ENCODE measurements at places on chromosomes 11 and 22.

DNA sequence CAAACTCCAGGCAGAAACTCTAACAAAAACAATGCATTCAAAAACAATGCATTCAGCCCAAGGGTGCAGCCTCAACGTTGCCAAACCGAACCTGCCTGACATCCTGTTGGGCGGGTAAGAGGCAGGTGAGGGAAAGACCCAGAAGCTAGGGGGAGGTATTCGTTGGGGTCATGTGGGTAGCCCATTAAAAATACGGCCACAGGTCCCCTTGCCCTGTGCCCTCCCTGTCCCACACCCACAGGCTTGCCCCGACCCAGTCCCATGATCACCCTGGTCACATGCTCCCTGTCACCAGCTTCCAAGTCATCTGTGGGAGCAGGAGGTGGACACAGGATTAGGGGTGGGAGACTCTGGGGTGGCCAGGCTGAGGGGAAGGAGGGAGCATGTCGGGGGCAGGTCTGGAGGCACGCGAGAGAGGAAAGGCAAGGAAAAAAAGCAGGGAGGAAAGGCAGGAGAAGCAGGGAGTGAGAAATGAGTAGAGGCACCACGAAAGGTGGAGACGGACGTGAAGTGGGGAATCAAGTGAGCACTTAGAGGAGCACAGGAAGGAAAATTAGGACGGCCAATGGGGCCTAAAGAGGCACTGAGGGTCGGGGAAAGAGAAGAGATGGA, 683 bp downstream of the PLA2G6 start:
- peak; percentile 67 for DNase-seq

DNA sequence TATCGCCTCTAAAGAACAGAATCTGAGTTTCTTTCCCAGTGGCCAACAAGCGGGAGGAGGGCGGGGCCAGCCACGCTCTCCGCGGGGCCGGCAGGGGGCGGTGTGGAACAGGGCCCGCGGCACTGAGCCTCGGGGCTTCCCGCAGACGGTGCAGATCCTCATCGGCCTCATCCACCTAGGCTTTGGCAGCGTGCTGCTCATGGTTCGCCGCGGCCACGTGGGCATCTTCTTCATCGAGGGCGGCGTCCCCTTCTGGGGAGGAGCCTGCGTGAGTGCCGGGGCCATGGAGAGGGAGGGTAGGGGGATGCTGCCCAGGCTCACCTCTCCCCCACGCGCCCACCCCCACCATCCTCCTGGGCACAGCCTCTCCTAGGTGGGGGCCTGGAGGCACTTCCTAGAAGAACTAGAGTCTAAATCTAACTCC, 10.7 kb downstream of the MS4A15 start:
- DNase-seq = no peak

GRCh38 chr11:19697721-19698121, 14.9 kb upstream of the NAV2 start:
- no peak for DNase-seq

GRCh38 chr11:115500547-115501501, 3.4 kb downstream of the CADM1 start:
- DNase-seq = no peak

- peak; percentile 22 for DNase-seq
These were observed 115.9 kb downstream of the TRIM29 start for GRCh38 chr11:120021978-120022377.

GRCh38 chr11:73239571-73240189, 21.6 kb downstream of the P2RY2 start:
- no peak for DNase-seq

GRCh38 chr11:133946541-133947318, 10.0 kb downstream of the IGSF9B start:
- no peak for DNase-seq

- peak; percentile 62 for DNase-seq
These were observed 11.5 kb downstream of the CTNND1 start for GRCh38 chr11:57773026-57773598.

- no peak for DNase-seq
These were observed 88.2 kb upstream of the DDI1 start for GRCh38 chr11:103948187-103948763.

DNA sequence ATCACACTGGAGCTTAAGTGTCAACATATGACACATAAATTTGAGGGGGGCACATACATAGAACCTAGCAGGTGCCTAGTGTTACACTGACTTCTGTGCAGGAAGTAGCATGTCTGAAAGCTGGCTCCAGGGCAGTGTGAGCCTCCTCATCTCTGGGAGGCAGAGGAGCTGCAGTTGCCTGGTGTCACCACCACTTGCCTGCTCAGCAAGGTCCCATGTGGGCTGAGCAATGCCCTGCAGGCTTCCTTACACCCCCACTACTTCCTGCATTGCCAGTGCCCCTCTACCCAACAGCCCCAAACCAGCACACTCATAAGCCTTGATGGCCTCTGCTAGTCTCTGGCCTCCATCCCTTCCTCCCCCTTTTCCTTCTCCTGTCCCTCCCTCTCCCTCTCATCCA, 165.8 kb downstream of the BUD13 start:
- peak; percentile 30 for DNase-seq

- DNase-seq = no peak
These were observed 1108.4 kb downstream of the DLG2 start for GRCh38 chr11:84518631-84519183.

GRCh38 chr11:1639102-1639620, 9.6 kb downstream of the KRTAP5-5 start:
- DNase-seq = no peak

DNA sequence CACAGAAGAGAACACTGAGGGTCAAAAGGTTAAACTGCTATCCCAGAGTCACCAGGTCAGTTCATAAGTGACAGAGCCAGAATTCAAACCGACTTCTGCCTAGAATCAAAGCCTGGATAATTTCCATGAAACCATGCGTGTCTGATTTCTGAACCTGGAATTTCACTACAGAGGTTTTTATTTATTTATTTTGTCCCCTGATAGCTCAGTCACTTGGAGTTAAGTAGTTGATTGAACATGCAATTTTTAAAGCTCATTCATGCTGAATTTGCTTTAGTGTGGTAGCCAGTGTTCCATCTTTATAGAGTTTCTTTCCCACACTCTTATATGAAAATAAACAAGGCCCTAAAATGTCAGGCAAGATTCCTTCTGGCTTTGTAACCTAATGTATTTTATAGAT, 93.2 kb downstream of the NAV2 start:
- no peak for DNase-seq

DNA sequence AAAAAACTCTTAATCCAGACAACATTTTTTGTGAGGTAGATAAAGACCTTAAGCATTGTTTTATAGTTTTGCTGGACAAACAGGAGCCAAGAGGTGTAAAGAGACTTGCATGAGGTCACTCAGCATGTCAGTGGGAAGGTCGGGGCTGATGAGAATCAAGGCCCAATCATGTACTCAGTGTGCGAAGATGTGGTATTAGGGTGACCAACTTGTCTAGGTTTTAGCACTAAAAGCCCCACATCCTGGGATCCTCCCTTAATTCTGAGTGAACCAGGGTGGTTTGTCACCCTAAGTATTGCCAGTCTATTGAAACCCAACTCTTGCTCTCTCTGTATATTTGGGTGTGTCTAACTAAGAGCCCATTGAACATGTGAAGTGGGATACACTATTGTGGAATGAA, 19.5 kb upstream of the SORL1-AS1 start:
- no peak for DNase-seq

GRCh38 chr11:70226967-70227366, 23.9 kb downstream of the FADD start:
- peak; percentile 76 for DNase-seq

DNA sequence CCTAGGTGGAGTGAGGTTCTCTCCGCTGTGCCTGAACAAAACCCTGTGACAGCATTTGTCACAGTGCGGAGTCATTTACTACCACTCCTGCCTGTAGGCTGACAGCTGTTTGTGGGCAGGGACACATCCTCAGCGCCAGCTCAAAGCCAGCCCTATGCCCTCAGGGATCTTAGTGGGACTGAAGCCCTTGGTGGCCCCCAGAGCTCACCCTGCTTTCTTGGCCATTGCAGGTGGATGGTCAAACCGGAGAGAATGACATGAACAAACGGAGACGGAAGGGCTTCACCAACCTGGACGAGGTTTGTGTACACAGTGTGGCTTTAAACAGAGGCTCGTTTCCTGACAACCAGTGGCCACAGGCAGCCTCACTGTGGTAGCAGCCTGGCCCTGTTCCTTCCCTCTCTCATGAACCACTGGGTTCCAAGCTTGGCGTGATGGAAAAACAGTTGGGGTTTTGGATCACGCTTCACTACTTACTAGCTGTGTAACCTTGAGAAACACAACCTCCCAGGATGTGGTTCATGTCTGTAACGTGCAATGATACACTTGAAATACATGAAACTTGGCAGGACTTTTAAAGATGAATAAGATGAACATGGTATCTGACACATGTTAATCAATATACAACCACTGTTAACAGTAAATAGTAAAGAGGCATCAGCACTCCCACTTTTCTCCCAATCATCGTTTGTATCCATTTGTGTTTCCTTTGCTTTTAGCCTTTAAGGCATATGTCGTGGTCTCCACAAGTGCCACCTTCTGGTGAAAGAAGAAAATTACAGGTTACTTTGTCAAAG, 125.8 kb downstream of the MICAL2 start:
- no peak for DNase-seq

DNA sequence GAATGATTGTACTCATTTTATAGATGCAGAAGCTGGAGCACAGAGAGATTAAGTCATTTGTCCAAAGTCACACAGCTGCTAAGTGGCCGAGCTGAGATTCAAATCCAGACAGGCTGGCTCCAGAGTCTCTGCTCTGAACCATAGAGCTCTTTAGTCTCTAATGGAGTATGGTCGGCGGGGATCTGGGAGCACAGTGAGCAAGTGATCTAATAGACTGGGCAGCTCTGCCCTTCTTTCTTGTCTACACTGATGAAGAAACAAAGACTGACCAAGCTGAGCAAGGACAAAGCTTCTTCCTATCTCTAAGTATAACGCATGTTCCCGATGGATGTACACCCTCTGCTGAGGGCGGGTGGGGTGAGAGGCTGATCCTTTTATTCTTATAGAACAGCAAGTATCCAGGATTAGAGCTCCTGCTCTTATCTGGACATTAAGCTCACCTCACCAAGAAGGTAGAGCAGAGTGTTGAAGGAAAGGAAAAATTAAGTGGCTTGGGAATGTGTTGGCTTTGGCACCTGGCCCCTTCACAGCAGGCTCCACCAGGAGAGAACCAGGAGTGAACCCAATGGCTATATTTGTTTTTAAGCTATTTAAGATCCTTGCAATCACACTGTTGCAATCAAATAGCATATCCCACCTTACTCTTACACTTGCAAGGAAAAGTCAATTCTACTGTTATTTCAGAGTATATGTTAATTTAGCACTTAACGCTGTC, 68.7 kb downstream of the ETS1 start:
- peak; percentile 61 for DNase-seq

GRCh38 chr22:38927033-38927781, 30.2 kb upstream of the APOBEC3A start:
- DNase-seq = peak; percentile 88

DNA sequence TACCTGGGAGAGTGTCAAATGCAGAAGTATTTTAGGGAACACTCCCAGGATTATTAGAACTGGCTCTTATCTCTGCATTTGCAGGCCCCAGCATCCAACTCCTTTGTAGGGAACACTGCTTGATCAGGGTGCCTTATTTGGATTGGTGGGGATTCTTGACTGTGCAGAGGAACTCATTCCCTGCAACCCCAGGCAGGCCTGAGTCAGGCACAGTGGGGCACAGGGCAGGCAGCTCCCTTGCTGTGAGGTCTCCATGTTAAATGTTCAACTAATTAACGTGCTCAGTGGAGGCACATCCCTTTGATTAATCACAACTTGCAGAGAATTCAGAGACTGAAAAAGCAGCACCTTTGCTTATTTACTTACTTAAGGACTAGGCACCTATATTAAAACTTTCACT, 102.3 kb upstream of the TENM4 start:
- DNase-seq = no peak

DNA sequence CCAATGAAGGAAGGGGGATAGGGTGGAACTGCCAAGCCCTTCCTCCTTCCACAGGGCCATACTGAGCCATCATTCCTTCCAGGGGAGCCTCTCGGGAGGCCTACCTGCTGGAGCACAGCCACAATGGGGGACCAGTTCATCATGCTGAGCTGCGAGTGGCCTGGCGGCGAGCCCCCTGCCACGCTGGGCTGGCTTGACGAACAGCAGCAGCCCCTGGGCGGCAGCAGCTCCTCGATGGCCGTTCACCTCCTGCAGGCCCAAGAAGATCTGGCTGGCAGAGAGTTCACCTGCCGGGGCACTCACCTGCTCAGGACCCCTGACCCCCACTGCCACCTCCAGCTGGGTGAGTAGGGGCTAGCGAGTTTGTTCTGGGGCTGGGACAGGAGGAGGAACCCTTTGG, 5.9 kb downstream of the VSIG10L2 start:
- DNase-seq = no peak

- DNase-seq = no peak
These were observed 1025.7 kb upstream of the TENM4 start for GRCh38 chr11:80466570-80466969.

DNA sequence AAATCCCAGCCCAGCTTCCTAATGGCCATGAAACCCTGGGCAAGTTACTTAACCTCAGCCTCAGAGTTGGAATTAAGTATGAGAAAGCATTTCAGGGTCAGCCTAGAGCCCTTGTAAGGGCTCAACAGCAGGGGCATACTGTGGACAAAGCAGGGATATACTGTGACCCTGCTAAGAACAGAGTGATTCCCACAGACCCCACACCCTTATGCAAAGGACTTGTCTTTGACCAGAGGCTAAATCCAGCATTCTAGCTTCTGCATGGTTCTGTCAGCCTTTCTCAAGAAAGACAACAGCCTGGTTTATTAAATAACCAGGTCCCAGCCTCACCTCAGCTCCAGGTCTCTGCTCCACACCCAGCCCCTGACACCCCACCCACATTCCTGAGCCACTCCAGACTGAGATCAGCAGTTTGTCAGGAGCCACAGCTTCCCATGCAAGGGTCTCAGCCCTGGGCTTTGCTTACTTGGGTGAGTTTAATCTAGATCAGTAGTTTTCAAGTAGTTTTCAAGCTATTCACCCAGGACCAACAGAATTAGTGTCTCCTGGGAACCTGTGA, 69.2 kb downstream of the GALNT18 start:
- DNase-seq = peak; percentile 65

DNA sequence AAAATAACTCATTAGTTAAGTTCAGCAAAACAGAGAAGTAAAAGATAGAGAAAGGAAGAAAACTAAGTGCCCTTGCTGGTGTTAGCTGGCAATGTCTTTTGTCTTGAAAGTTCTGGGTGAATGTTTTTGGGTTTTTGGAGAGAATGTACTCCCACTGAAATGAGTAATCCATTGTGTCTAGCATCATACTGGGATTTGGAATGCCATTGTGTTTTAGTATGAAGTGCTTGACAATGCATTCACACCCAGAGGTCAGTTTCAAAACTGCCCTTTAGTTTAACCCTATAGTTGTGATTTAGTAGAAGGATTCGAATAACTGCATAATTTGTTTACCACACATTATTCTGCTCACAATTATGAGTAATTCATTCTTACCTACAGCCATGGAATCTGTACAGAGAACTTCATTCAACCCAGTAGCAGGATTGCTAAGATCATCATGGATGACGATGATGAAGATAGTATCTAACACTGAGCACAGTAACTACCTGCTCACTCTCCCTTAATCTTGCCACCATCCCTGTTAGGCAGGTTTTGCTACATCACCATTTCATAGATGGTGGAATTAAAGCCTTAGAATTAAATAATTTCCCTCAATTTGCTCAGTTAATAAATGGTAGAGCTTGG, 33.9 kb downstream of the MAML2 start:
- DNase-seq = no peak

GRCh38 chr22:29716814-29717545, 2.8 kb upstream of the CABP7 start:
- peak; percentile 93 for DNase-seq

- DNase-seq = peak; percentile 95
These were observed 4.3 kb upstream of the BAIAP2L2 start for GRCh38 chr22:38114484-38115398.

- peak; percentile 72 for DNase-seq
These were observed 101.5 kb downstream of the ST3GAL4 start for GRCh38 chr11:126456783-126457542.

GRCh38 chr22:19383292-19383691, 48.2 kb downstream of the HIRA start:
- DNase-seq = no peak

Measured in islet precursor cell (in vitro differentiated cells).